Caudate nucleus (tissue), 63 donors: ENCODE measurements at places on chromosomes 4 and X.

GRCh38 chr4:161585011-161585410 is 578.8 kb downstream of the FSTL5 start:
- DNase-seq = no peak

DNA sequence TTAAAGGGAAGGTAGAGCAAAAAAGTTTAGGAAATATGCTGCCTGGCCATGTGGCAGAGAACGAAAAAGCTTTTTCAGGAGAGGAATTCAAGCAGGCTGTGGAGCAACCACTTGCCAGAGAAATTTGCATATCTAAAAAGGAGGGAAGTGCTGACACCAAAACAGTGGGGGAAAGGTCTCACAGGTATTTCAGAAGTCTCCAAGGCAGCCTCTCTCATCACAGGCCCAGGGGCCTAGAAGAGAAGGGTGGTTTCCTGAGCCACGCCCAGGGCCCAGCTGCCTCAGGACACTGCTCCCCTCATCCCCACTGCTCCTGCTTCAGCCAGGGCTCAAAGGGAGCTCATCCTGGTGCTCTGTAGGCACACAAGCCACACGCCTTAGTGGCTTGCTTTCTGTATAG is 29.9 kb upstream of the STS start:
- no peak for DNase-seq

DNA sequence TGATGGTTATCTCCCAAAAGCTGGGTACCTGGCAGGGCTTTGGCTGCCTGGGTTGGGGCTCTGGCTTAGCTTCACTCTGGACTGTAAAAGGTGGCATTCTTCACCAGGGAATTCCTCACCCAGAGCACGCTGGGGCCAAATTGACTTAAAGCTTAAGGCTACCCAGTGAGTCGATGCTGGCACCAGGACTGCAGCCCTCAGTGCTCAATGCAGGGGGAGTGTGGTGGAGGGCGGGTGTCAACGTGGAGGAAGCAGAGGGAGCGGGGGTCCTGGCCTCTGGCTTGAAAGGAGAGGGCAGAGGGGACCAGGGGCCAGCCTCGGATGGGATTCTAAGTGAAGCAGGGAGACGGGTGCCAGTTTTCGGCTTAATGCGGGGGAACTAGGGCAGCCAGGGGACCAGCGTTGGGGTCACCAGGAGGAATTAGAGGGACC is 446 bp upstream of the FAM50A start:
- no peak for DNase-seq

GRCh38 chrX:40440866-40441265 is 139.9 kb upstream of the ATP6AP2 start:
- DNase-seq = peak; percentile 3

GRCh38 chrX:20171887-20172286 is 30.2 kb upstream of the EIF1AX start:
- DNase-seq = no peak

DNA sequence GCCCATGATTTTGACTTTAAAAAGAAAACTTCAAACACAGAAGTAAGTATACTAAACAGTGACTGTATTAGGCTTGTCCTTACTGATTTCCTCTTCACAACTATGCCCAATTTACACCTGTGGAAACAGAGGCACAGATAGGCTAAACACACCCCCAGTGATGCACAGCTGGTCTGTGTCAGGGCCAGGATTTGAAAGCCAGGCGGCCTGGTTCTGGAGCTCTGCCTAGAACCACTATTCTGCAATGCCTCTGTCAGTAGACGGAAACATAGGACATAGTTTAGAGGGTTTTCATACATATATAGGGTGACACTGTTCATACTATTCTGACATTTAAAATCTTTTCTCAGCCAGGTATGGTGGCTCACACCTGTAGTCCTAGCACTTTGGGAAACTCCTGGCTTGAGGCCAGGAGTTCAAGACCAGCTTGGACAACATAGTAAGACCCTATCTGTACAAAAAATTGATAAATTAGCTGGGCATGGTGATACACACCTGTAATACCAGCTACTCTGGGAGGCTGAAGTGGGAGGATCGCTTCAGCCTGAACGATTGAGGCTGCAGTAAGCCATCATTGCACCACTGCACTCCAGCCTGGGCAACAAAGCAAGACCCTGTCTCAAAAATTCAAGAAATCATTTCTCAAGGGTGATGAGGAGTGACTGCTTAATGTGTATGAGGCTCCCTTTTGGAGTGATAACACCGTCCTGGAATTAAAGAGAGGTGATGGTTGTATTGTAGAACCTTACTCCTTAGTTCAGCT is 23.0 kb upstream of the CBR4 start:
- no peak for DNase-seq

- no peak for DNase-seq
Observed at GRCh38 chr4:100936661-100937375, 410.5 kb downstream of the PPP3CA start.

DNA sequence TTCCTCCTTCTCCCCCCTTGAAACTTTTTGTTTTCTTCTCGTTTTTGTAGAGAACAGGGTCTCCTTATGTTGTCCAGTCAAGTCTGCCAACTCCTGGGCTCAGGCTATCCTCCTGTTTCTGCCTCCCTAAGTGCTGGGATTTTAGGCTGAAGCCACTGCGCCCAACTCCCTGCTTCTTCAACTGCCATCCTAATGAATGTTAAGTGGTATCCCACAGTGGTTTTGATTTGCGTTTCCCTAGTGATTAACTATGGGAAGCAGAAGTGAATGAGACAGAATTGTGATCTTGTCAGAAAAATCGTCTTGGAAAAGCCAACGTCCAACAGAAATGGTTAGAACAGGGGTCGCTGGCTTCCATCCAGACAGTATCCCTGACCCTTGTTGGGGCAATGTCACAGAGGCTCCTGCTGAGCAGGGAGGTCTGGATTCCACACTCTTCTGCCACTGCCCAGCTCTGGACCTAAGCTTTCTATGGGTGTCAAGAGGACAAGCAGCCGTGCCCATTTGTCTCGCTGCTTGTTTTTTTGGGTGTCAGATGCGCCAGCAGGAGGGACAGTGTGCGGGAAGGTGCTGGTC is 869 bp upstream of the ADD1 start:
- no peak for DNase-seq

DNA sequence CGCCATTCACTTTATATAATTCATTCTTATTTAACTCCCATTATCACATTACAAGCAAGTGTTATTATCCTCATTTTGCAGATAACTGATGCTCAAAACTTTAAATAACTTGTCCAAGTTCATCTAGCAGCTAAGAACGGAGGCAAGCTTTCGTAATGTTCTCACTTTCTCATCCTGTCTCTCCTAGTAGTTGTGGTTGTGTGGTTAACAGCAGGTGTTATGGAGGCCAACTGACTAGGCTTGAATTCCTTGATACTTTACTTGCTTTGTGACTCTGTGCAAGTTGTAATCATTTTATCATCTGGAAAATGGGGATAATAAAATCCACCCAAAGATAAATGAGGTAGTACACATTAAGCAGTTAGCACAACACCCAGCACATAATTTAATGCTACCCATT is 109.9 kb upstream of the PTPN13 start:
- no peak for DNase-seq

- no peak for DNase-seq
Observed at GRCh38 chr4:76523593-76523992, 88.6 kb downstream of the SHROOM3 start.

- DNase-seq = no peak
Observed at GRCh38 chr4:154082760-154083535, 294.1 kb upstream of the SFRP2 start.

GRCh38 chr4:29459926-29460325 is 1260.2 kb upstream of the PCDH7 start:
- no peak for DNase-seq

DNA sequence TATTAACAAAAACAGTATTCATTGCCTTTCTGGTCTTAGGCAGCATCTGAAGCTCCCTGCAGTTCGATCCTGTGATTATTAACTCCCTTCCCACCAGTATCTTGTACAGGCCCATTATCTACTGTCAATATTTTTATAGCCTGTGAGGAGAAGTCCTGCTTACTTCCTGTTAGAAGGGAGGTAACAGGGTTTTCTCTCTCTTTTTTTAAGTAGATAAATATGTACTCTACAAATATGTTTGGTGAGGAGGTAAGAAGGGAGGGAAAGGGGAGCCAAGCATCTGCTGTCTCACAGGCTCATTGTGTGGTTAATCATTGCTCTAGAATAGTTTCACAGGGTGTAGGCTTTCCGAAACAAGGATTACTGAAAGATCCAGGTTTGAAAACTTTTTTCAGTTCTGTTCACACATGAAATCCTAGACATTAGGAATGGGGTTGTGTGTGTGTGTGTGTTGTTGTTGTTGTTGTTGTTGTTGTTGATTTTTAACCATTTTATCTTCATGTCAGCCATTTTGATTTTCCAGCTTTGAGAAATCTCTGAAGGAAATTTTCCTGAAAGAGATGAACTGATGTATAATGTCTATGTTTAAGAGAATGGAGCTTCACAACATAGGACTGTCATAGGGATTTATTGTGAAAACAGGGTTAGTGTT is 14.2 kb downstream of the ATOH1 start:
- DNase-seq = no peak

- no peak for DNase-seq
Observed at GRCh38 chr4:151766691-151767090, 5.9 kb upstream of the GATB start.

DNA sequence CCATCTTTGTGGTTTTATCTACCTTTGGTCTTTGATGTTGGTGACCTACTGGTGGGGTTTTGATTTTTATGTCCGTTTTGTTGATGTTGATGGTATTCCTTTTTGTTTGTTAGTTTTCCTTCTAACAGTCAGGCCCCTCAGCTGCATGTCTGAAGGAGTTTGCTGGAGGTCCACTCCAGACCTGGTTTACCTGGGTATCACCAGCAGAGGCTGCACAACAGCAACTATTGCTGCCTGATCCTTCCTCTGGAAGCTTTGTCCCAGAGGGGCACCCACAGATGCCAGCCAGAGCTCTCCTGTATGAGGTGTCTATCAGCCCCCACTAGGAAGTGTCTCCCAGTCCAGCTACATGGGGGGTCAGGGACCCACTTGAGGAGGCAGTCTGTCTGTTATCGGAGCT is 199.3 kb upstream of the WDFY3 start:
- no peak for DNase-seq

DNA sequence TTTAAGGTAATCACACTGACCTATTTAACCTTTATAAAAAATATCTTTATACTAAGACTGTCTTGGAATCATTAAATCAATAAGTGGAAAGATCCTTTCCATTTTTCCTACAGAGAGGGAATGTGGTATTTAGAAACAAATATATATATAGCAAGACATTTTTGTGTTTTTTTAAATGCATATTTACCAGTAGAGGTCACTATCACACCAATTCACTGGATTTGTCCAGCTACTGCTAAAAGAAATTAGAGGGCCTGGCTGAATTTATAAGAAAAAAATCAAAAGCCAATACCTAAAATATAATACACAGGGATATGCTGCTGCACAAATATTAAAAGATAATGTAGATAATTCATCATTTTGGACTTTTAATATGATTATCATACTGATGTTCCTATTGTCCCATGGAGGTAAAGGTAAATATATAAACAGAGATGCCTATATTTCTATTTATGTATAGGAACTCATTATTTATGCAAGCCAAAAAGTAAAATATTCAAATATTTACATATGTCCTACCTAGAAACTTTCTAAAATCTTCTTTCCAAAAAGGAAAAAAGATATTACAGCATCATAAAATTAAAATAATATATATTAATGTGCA is 69.5 kb downstream of the PDE5A start:
- no peak for DNase-seq

DNA sequence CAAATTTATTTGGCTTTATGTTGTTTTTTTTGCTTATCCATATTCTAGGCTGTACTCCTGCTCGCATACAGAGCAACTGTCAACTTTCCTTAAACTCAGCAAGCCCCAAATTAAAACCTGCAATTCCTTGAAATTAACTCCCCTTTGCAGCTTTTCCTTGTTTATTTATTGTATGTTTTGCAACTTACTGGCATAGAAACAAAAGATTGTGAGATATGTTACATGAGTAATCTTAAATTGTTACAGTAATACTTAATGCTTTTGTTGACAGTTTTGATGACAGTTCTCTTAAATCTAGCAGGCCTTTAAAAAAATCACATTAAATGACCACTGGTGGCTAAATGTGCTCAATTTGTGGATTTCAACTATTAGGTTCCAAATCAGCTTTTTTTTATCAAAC is 4.5 kb downstream of the DDX3X start:
- no peak for DNase-seq

DNA sequence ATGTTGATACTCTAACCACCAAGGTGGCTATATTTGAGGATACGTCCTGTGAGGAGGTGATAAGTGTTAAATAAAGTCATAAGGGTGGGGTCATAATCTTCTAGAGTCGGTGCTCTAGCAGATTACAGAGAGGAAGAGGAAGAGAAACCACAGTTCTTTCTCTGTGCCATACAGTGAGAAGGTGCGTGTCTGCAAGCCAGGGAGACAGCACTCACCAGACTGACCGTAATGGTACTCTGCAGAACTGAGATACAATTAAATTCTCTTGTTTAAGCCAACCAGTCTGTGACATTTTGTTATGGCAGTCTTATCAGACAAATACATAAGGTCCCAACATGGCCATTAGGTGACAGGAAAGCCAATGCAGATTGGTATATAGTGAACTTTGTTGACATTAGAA is 480.9 kb upstream of the IGFBP7 start:
- DNase-seq = no peak

DNA sequence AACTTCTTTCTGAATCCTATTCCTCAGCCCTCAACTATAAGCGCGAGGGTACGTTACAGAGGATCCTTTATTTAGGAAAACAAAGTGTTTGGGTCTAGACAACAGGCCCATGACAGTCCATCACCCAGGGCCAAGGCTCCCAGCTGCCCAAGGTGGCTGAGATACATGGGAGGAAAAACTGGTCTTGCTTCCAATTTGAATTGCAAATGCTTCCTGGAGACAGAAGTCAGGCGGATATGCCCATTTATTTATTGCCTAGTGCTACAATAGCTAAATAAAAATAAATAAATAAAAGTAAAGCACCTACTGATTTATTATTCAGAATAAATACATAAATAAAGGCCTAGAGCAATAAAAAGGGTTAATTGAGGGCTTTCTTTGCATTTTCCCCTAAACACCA is 248.7 kb downstream of the DHX15 start:
- no peak for DNase-seq

DNA sequence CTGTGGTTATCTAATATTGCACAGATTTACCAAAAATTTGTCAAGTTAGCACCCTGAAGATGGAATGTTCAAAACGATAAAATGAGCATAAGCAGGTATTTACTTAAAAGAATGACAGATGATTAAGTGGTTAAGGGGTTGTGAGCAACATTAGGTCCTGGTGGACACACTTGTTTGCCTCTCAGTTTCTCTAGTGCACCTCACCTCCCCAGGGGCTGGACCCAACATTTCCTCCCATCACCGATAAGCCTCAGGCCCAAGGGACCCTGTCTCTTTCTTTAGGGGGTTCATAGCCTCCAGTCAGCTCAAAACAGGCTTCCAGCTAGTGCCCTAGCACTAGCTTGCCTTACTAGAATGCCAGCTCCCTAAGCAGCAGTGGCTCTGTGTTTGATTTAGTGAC is 88.0 kb downstream of the ATP11C start:
- DNase-seq = no peak

GRCh38 chr4:54855191-54855854 is 197.6 kb downstream of the KIT start:
- no peak for DNase-seq
